CD14-positive monocyte (primary cell): ENCODE measurements at places on chromosomes 7 and 10. TPM values are rescaled to one million over a fixed set of nuclear protein-coding genes. Genes with fewer than 3 reads are reported as not detected.

TMEM236 gene
- polyA plus RNA-seq = not detected

SFTPA2 gene
- not detected for polyA plus RNA-seq

MBL2 gene
- not detected in 2 replicates for polyA plus RNA-seq

SPACDR gene
- 0.40 TPM for polyA plus RNA-seq

ACSM6 gene
- not detected for polyA plus RNA-seq

CAV2 gene
- 0.19 TPM for polyA plus RNA-seq

REEP3 gene
- 17.7 TPM for polyA plus RNA-seq

ATOH7 gene
- not detected for polyA plus RNA-seq

DNAJC12 gene
- not detected in 2 replicates for polyA plus RNA-seq

KLLN gene
- polyA plus RNA-seq = 0.09 and 0.11 TPM in 2 replicates

LIPF gene
- not detected for polyA plus RNA-seq

AQP1 gene
- not detected for polyA plus RNA-seq

CCDC172 gene
- not detected for polyA plus RNA-seq

TBL2 gene
- polyA plus RNA-seq = 26.2 TPM

CRTAC1 gene
- not detected for polyA plus RNA-seq

DNAH11 gene
- not detected for polyA plus RNA-seq
